NCI-H1105 treated with DMSO at 0.1 percent for 48 hours (cell line): ENCODE measurements at places on chromosomes 2 and 18.

DNA sequence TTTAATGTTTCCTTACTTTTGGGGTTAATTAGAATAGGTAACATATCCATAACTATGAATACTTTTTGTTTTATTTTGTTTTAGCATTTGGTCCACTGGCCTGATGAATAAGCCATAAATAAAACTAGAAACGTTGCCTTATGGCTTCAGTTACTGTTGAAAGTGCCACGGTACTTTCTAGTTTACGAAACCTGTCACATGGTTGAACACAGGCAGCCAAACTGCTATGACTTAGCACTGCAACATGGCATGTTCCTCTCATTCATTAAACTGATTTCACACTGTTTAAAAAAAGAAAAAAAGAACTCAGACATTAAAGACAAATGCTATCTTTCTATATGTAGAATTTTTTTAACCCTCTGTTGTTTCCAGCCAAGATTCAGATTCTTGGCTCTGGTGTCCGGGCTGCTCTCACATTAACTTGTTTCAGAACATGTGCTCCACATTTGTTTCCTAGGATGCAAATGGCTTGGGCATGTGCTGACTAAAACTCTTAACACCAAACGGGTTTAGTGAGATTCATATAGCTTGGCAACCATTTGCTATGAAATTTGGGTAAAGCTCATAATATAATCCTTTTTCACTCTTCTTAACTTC is 323.9 kb upstream of the RND3 start:
- no peak for DNase-seq

DNA sequence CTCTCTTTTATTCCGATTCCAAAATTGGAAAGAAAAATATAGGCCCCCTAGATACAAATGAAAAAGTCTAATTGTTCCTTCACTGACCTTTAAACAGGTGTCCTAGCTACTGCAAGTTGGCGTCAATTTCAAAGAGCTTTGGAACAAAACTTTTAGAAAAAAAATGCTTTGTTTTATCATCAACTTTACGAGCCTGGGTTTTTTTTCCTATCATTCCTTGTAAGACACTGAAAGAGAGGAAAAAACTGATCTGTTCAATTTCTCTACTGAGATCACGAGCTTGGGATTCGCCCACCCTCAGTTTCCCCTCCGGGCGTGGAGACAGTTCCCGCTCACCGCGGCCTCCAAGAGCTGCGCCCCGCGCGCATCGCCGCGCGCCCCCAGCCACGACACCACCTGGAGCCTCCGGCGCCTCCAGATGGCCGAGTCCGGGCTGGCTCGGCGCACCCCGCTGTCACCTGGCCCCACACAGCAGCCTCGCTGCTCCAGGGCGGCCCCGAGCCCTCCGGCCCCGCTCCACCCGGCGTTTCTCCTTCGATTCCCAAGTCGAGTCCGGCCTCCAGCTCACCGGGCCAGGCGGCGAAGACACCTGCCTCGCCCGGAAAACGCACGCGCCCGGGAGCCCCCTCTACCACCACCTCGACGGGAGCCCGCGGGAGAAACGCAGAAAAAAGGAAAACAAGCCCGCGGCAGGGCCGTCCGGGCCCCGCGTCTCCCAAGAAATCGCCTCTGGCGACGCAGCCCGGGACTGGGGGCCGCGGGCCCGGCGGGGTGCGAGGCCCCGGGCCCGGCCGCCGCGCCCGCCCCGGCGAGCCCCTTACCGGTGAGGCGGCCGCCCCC is 656 bp downstream of the TBC1D8 start:
- DNase-seq, result peak; percentile 34

- DNase-seq, result no peak
These were observed 40.1 kb downstream of the CRACDL start for GRCh38 chr2:98895901-98896300.

DNA sequence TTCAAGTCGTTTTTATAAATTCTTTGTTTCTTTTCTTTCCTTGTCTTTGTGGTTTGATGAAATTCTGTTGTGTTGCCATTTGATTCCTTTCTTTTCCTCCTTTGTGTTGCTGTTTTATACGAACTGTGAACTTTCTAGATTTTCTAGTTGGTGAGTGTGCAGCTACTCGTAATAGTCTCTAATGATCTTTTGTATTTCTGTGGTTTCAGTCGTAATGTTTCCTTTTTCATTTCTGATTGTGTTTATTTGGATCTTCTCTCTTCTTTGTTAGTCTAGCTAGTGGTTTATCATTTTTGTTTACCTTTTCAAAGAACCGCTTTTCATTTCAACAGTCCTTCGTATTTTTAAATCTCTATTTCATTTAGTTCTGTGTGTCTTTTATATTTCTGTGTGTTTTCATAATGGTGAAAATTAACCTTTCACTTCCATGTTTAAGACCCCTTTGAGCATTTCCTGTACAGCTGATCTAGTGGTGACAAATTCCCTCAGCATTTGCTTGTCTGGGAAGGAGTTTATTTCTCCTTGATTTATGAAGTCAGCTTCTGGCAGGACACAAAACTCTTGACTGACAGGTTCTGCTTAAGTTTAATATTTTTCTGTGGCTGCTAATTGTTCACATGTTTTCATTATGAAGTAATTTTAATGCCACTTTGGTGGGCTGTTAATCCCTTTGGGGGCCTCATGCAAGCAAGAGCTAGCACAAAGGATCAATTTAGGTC is 16.2 kb upstream of the MALT1 start:
- no peak for DNase-seq

DNA sequence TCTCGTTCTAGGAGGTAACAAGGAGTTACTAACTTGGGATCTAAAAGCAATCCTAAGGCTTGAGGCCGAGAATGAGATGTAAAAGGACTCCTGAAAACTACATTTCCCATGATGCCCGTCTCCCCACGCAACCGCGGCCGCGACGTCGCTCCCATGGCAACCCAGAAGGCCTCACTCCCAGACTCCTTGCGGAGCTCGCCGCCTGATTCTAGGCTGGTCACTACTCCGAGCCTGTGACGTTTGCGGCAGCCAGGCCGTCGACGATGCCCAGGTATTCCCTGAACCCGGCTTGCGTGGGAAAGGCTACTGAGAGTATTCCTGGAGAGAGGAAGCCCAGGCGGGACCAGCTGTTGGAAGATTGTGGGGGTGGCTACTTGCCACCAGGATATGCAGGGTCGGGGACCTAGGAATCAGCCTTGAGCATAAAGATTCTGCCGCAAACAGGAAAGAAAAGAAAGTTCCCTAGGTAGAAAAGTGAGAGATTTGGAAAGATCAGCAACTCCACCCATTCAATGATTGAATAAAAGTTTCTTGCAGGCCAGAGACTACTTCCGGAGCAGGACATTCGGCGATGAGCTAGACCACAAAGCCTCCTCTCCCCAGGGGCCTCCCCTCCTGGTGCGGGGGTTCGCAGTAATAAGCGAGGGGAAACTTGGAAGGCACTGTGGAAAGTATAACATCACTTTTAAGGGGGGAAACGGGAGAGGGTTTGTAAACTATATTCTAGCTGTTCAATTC is at the start of gene DYNC2LI1:
Gene DYNC2LI1 (plus strand): TSS at position 164 of the 738 bp plus-strand sequence. CDS start 100 bp downstream, at position 264.
- peak; percentile 85 for DNase-seq

DNA sequence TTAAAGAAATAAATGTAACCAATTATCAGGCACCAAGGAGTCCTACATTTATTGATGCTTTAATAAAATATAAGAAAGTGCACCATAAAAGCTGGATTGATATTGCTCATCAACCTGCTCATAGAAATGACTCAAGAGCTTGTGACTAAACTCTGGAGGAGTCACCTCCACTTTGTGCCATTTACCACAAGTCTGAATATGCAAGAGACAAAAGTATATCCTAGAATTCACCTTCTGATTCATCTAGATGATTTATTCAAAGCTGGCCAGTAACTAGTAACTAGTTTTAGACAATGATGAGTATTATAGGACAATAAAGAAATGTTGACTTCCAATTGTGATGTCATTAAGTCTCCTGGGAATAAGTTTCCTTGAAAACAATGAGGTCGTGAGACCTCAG is 146.0 kb upstream of the SOX11 start:
- no peak for DNase-seq

DNA sequence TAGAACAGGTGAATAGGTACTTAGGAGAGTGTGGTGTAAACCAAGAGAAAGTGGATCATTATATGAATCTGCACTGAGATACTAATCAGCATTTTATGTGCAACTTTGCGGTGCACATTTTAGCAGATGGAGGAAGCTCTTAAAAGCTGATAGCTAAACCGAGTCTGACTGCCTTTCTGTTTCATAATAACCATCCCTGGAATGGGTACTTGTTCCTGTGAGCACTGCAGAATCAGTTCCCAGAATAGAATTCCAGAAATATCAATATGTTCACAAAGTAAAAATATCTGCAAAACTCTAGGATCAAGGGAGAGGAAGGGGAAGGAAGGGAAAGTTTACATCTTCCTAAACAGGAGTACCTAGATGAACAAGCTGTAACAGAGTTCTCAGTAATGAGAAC is 432.2 kb upstream of the HNRNPA3 start:
- no peak for DNase-seq

- no peak for DNase-seq
These were observed 39.1 kb downstream of the TMEM163 start for GRCh38 chr2:134679745-134680144.

DNA sequence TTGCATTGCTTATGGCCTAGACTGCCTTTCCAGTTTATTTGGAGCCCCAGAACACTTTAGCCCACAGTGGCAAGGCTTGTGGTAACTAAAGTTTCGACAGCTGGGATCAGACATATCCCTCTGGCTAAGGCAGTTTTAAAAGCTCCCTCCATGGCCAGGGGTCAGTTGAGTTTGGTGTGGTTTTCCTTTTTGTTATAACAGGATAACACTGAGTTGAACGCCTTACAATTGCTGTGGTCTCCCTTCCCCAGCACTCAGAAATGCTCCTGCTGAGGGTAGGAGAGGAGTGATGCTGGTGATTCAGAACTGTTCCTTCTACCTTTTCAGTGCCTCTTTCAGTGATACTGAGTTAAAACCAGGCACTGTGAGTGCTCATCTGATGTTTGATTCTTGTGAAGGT is 182.6 kb downstream of the GULP1 start:
- DNase-seq, result no peak

- DNase-seq, result no peak
These were observed 273.6 kb downstream of the ALPK2 start for GRCh38 chr18:58355243-58355642.

GRCh38 chr2:86298411-86299390 is 38.7 kb downstream of the REEP1 start:
- no peak for DNase-seq

- no peak for DNase-seq
These were observed 64.0 kb upstream of the CABLES1 start for GRCh38 chr18:23071285-23071684.

DNA sequence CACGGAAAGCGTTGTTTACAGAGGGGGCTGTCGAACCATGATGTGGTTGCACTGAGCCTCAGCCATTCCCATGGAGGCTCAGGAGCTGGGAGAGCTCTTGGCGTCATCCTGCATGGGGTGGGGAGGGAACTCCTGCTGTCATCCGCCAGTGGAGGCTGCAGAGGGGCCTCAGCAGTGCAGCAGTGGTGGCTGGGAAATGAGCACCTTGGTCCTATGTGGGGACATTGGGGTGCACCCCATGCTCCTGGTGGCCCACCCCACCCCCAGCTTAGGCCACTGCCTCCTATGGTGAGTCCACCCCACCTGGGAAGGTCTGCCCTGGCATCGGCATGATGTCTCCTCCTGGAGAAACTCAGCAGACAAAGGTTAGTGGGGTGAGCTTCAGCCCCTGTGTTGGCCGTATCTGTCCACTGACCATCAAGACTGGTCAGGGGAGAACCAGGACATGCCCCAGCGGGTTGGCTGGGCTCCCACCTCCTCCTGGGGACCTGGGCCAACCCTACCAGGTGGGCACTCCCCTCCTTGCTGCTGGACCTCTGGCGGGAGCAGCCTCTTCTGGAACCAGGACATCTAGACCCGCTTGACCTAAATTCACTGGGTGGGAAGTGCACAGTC is 67.8 kb upstream of the HDAC4 start:
- no peak for DNase-seq

GRCh38 chr2:172460780-172461201 is 33.4 kb downstream of the ITGA6 start:
- DNase-seq, result no peak

- no peak for DNase-seq
These were observed 58.3 kb upstream of the BCL2L11 start for GRCh38 chr2:111062417-111062816.

DNA sequence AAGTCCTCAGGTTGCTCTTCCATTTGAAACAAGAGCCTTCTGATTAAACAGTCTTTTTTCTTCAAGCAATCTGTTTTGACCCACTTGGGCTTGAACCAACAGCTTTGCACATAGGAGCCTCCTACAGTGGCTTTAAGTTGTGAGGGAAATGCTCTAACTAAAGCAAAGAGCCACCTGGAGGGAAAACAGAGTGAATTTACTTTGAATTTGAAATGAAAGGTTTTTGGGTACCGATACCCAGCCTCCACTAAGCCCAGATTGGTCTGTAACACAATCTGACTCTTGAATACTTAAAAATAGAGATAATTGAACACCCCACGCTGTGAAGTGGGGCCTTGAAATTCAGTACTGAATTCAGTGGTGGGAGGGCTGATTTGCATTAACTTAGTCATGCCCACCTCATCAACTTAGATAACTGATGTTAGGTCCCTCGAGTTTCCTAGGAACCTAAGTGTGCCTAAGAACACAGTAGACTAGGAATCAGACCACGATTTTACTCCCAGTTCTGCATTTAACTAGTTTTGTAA is 56.3 kb upstream of the ACVR1C start:
- no peak for DNase-seq

GRCh38 chr2:26273501-26273900 is 28.8 kb downstream of the HADHB start:
- no peak for DNase-seq

DNA sequence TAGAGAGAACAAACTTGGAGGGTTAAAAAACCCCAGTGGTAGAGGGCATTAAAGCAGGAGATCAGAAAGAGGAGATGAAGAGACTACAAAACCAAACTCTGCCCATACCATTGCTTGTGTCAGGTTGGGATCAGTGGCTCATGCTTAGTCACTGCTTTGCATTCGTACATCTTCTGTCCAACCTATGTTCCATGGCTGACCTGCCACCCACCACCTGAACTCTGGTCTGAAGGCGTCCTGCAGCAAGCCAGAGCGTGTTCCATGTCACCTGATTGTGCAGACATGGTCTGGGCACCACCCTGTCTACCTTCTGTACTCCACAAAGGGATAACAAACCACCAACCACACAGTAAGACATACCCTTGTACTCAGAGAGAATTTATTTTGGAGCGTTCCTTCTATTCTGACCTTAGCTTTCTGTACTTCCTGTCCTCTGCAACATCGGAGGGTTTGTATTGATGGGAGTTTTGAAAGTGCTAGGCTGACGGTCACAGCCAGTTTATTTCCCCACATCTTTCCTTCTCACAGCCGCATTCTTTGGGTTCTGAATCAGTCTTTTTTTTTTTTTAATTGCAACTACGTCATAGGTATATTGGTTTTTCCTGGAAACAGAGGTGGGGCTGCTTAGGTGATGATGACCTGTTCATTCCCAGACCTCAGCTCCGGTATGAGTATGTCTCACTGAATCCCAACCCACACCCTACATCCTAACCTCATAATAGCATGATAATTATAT is 88.3 kb downstream of the SOWAHC start:
- DNase-seq, result no peak

DNA sequence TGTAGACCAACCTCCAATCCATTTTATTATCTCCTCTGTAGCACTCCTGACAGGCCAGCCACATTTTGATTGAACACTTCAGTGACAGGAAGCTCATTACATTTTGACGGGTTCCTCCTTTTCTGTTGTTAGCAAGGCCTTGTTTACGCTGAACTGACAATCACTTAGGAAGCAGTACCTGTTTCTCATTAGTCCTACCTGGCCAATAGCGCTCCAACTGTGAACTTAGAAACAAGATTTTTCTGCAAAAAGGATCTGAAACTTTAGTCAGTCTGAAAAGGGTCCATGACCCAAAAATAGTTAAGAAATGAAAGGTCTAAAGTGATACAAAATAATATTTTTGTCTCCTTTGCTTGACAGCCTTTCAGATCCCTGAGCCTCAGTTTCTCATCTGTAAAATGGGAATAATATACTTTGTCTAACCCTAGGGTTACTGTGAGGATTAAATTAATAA is 119.6 kb upstream of the MSTN start:
- DNase-seq, result no peak
